ENCODE measurements at places on chromosomes 3 and 15. TPM values are rescaled to one million over a fixed set of nuclear protein-coding genes. Genes with fewer than 3 reads are reported as not detected.
A peak's percentile ranks its signal among the peaks of the same experiment; 100 is the strongest.

The MUC20 gene
- total RNA-seq, result 0.41 TPM

The IL17RE gene
- total RNA-seq, result 3.7 TPM

The SLC12A1 gene
- not detected for total RNA-seq

The TLR9 gene
- 0.25 TPM for total RNA-seq

The IFT80 gene
- total RNA-seq, result 25.2 TPM

DNA sequence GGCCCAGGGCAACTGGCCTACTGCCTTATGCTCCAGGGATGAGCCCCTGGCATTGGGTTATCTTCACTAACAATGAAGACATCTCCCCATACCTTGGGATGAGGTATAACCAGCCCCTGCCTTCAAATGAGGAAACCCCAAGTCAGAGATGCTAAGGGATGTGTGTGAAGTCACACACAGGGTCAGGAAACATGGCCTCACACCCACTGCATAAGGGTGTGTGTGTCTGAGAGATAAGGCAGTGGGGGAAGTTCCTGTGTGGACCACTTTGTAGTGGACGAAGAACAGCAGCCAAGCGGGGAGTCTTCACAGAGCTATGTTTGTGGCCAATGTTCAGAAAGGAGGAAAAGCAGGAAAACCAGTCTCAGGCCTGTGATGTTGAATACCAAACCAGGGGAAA, 10.5 kb downstream of the ELP6 start:
- DNase-seq, result no peak

DNA sequence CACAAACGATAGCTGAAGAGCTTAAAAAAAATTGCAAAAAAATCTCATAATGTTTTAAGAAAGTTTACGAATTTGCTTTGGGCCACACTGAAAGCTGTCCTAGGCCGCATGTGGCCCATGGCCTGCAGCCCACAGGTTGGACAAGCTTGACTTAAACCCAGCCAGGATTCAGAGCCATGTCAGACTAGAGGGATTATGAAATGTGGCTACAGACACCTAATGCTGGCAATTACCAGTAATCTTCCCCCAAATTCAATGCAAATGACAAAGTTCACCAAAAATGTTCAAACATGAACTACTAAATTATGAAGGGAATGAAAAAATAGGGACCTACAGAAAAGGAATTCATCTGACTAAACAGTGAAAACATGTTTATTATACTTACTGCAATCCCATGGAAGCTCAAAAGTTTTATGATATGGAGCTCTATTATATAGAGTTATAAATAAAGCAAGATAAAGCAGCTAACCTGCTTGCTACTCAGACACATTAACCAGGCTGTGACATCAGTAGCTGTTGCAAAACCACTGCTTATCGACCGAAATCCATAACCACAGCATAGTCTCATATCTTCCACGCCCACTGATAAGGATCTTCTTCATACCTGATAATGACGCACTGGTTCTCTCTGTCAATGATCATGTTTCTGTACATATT, 49.2 kb downstream of the LDHAL6B start:
- DNase-seq, result peak; percentile 81

DNA sequence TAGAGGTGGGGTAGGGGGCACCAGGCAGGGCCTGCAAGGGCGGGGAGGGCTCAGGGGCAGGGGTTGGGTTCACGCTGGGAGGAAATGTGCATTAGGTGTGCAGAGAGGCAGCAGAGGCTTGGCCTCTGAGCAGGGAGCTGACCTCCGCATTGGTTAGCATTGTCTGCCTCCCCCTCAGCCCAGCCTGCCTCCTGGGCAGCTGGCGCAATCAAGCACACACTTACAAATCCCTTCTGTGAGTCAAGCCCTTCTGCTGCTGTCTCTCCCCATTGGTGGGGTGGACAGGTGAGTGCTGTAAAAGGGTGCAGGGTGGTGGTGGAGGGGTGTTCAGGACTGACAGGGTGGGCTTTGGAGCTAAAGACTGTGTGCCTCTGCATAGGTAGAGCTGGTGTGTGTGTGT, 9.3 kb downstream of the LOXL1 start:
- DNase-seq, result no peak

DNA sequence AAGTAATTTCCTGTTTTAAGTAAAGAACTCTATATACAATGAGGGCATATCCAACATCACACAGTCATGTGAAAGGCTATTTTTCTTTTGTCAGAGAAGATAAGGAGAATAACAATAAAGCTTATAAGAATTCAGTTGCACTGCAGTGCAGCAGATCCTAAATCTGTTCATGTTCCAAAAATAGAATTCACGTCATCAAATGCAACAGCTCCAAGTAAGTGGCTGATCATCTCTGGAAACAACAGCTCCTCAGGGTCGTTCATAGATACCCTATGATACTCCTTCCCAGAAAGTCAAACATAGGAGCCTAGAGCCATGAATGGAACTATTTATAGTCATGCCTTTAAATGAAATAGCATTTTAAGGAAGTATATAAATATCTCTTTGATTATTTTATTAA, 100.2 kb downstream of the FMN1 start:
- DNase-seq, result peak; percentile 47

Measured in astrocyte (in vitro differentiated cells and primary cell).